Pancreas (tissue), 10 donors: ENCODE measurements at places on chromosomes 16 and 17.

DNA sequence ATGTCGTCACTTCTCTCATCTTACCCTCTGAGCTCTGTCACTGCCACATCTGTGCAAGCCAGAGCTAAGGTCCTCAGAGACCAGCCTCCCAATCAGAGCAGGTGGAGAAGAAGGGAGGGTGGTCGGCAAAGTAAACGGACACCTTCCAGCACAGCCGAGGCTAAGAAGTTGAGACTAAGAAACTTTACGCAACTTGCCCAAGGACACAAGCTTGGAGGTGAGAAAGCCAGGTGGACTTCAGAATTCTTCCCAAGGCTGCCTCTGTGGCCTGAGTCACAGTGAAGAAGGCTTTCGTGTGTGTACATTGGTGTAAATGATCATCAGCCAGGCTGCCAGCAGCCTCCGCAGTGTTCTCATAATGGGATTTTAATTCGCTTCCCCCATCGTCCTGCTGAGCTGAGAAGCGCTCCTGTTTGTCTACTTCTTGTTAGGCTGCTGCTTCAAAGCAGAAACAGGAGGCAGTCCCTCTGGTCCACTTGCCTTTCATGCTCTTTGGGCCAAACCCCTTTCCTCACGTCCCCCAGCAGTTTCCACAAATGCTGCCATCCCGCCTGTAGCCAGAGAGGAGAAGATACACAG lies 125.0 kb upstream of the RPL38 start:
- DNase-seq: no peak

- DNase-seq: no peak
Measured at GRCh38 chr16:19753815-19754643, 36.0 kb downstream of the IQCK start.

DNA sequence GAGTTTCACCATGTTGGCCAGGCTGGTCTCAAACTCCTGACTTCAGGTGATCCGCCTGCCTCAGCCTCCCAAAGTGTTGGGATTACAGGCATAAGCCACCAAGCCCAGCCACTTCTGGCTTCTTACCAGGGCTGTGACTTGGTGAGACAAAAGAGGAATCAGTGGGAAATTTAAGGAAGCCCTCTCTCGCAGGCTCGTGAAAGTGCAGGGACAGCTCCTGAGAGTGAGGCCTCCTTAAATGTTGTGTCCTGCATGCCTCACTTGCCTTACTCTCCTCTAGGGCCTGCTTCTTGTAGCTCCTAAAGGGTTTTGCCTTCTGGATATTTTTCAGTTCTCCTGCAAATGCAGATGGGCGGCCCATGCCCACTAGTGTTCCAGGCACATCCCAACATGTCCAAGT lies 5.2 kb downstream of the AHSP start:
- no peak for DNase-seq

DNA sequence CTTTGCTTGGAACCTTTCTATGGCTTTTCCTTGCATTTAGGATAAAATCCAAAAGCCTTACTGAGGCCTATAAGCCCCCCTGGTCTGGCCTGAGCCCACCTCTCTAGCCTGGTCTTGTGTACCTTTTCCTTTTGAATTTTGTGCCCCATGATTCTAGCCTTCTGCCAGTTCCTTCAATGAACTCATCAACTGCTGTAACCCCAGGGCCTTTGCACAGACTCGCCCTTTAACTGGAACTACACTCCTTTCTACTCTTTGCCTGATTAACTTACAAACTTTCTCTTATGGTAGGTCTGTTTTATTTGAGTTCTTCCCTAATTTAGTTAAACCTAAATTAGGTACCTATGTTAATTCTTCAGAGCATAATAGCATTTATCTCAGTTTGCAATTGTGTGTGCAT lies 24.2 kb downstream of the GJD3 start:
- no peak for DNase-seq

GRCh38 chr17:62573480-62574117 lies 53.9 kb upstream of the MRC2 start:
- DNase-seq: no peak
